ENCODE measurements at places on chromosomes 13 and 19. TPM values are rescaled to one million over a fixed set of nuclear protein-coding genes. Genes with fewer than 3 reads are reported as not detected.

The FFAR2 gene
- not detected for total RNA-seq

The ZNF471 gene
- total RNA-seq = 4.2 TPM

The APC2 gene
- 1.2 TPM for total RNA-seq

The ATP1A3 gene
- total RNA-seq = 4.7 TPM

The ZNF146 gene
- 42.2 TPM for total RNA-seq

The RASAL3 gene
- 7.9 TPM for total RNA-seq

The C19orf18 gene
- total RNA-seq = 2.9 TPM

The PSG1 gene
- total RNA-seq = not detected

The USHBP1 gene
- total RNA-seq = 20.4 TPM

The ZNF560 gene
- total RNA-seq = 0.49 TPM

Data from vagina (tissue), 2 donors.